Airway epithelial cell (primary cell): ENCODE measurements at places on chromosomes 16 and 17. TPM values are rescaled to one million over a fixed set of nuclear protein-coding genes. Genes with fewer than 3 reads are reported as not detected.

Gene RNF43
- 6.4 and 7.5 TPM in 2 replicates for total RNA-seq

Gene PLXDC1
- 0.21 TPM in 1 of 2 replicates, not detected in the other for total RNA-seq

Gene MAPT
- total RNA-seq = 0.14 and 0.51 TPM in 2 replicates

Gene TBC1D3H
- total RNA-seq = not detected in 2 replicates

Gene GCGR
- total RNA-seq = not detected in 2 replicates

Gene MEIOB
- not detected in 2 replicates for total RNA-seq

Gene RHBDL3
- total RNA-seq = 0.14 TPM in 1 of 2 replicates, not detected in the other

Gene PIRT
- total RNA-seq = not detected in 2 replicates
